Choroid plexus epithelial cell (primary cell): ENCODE measurements at places on chromosomes 2 and 18.

- DNase-seq: peak; percentile 48
Measured at GRCh38 chr18:5542515-5543035, 1.2 kb downstream of the EPB41L3 start.

GRCh38 chr18:13412017-13412416 lies 193.5 kb downstream of the LDLRAD4 start:
- no peak for DNase-seq

DNA sequence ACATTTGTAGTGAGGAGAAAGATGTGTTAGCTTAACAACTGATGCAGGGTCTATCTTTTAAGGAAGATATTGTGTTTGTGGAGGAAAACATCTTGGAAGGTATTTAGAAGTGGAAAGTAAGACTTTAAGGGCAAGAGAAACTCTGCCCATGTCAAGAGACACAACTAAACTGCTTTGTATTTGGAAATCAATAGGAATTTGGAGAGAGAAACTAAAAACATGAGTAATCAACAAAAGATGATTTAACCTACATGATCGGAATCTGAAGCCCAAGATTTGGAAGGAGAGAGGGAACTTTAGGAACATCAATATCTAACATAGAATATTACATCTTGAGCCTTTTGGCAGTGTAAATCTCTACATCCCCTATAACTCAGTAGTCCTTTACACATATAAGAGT lies 184.2 kb upstream of the COL3A1 start:
- peak; percentile 62 for DNase-seq

GRCh38 chr2:173658946-173659371 lies 304.3 kb downstream of the CDCA7 start:
- peak; percentile 7 for DNase-seq

GRCh38 chr2:70723286-70723885 lies 44.6 kb downstream of the ADD2 start:
- no peak for DNase-seq

- peak; percentile 46 for DNase-seq
Measured at GRCh38 chr2:135299658-135300244, 231.3 kb downstream of the ZRANB3 start.

DNA sequence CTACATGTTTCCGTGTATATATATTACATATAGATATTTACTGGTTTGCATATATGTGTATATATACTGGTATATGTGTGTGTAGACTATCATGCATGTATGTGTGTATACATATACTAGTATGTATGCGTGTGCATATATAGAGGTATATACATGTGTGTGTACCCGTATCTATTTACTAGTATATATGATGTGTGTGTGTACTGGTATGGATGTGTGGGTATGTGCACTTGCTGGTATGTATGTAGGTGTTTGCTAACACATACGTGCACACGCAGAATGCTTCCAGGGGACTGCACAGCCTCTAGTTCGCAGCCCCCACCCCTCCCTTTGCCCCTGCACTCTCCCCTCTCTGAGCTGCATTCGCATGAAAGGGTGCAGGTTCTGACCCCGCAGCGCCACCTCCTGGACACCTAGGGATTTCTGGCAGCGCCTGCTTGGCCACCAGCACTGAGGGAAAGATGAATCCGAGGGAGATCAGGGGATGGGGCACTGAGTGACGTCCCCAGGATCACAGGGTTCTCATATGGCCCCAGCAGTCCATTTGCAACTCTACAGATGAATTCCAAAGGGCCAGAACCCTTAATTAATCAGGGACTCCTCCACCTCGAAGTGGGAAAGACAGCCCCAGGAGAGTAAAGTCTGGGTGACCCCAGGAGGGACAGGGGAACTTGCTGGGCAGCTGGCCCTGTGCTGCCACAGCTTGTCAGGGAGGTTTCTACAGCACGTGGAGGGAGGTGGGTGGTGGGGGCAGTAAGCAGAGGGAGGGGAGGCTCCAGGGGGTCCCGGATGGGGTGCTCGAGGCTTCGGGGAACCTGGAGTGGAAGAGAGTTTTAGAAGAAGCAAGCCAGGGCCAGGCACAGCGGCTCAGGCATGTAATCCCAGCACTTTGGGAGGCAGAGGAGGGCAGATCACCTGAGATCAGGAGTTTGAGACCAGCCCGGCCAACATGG lies 66.8 kb upstream of the ASAP2 start:
- peak; percentile 72 for DNase-seq

GRCh38 chr2:190571686-190572085 lies 37.2 kb upstream of the NEMP2 start:
- DNase-seq: no peak

- no peak for DNase-seq
Measured at GRCh38 chr2:20057268-20057667, 5.8 kb upstream of the LAPTM4A start.

DNA sequence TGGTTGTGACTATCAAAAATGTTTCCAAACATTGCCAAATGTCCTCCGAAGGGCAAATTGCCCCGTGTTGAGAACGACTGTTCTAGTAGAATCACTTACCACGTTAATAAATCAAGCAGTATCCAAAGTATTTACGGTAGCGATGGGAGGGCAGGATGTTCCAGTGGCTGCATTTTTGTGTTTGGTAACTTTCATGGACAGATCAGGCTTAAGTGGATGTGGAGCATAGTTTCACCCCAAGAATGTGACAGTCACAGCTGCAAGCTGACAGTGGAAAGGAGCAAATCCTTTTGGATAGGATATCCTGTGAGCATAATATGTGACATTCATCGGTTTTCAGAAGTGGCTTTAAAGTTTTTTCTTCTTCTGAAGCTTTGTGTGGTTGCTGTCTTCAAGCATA lies 46.3 kb upstream of the DARS1 start:
- DNase-seq: no peak

GRCh38 chr18:47926101-47926850 lies 4.2 kb downstream of the SMAD2 start:
- no peak for DNase-seq

- DNase-seq: peak; percentile 72
Measured at GRCh38 chr2:203740871-203741281, 34.4 kb downstream of the CD28 start.

DNA sequence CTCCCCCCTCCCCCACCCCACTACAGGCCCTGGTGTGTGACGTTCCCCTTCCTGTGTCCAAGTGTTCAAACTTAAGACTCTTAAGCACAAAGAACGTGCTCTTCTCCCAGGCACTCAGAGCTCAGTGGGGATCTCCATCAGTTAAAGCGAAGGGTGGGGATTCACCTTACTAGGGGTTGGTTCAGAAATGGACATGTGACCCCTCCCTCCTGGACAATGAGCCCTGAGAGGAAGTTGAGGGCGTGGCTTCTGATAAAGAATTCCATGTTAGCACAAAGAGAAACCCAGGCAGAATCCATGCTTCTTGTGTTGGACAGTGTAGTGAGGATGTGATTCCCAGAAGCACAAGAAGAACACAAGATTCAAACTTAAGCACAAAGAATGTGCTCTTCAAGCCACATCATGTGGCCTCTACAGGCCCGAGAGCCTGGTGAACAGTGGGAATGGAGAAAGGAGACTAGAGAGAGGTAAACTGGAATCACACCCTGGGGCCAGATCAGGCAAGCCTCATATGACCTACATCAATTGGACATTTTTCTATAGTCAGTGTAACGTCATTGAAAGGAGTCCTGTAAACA lies 78.1 kb upstream of the TTC39C start:
- DNase-seq: no peak

DNA sequence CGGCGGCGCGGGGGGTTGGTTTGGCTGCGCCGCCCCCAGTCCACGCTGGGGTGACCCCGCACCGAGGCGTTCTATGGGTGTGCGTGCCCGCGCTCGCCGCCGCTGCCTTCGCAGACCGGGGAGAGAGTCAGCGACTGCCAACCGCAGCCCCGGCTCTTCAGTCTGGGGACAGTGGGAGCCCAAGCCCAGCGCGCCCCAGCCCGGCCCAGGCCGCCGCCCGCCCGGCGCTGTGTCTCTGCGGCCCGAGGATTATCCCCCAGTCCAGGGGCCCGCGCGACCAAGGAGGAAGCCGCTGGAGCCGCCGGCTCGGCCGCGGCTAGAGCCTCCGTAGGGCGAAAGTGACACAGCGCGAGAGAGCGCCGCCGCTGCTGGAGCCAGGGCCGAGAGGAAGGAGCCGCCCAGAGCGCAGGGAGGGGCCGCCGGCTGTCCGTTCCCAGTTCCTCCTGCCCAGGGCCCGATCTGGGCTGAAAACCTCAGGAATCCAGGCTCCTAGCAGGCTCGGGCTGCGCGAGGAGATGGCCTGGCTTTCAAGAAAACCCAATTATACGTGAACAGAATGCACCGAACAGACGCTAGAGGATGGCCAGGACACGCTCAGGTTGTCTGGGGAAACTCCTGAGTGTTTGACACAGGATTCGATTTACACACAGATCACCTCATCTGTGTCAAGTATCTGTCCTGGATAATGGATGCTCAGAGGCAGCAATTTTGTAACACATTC lies 2.4 kb downstream of the CTIF start:
- DNase-seq: peak; percentile 80

DNA sequence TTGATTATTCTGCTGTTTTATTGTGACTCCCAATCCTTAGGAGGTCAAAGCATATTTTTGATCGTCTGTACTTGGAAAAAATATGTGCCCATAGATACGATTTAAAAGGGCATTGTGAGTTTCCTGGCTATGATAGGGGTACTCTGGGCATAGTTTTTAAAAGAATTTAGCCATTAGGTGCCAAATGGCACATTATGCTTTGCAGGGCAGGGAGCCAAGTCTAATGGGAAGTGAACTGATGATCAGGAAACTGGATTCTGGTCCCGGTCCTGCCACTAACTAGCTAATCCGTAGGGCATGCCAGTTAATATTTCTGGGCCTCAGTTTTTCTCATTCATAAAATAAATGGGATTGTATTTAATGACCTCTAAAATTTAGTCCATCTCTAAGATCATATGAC lies 189.3 kb downstream of the LTBP1 start:
- peak; percentile 50 for DNase-seq
